NCI-H1930 (cell line): ENCODE measurements at places on chromosomes 12 and 14.

DNA sequence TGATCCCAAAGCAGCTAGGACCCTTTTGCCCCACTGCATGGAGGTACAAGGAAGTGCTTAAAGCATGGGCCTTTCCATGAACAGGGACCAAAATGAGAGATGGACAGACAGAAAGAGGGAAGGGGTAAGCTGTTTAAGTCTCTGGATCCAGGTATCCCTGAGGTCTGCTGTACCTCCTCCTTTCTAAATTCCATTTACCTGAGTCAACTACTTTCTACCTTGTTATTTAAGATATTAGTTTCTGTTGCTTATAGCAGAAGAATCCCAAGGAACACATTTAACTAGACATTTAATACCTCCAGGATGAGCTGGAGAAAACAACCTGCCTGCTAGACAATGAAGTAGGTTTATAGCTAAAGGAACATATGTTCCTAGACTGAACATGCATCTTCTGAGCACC, 157.6 kb upstream of the TMCC3 start:
- DNase-seq = no peak

- DNase-seq = no peak
Measured at GRCh38 chr12:64700532-64700931, 58.7 kb downstream of the GNS start.

GRCh38 chr14:50798048-50798421, 32.9 kb downstream of the NIN start:
- no peak for DNase-seq

GRCh38 chr12:127400221-127400620, 866.7 kb upstream of the TMEM132C start:
- DNase-seq = no peak
